ENCODE measurements at places on chromosomes 6 and 20.
A peak's percentile ranks its signal among the peaks of the same experiment; 100 is the strongest.

- DNase-seq = no peak
These were observed 64.1 kb upstream of the RPS6KA2 start for GRCh38 chr6:166691199-166691598.

GRCh38 chr6:88807622-88808021 is 155.8 kb downstream of the RNGTT start:
- no peak for DNase-seq

GRCh38 chr6:100701728-100702127 is 179.4 kb downstream of the ASCC3 start:
- DNase-seq = no peak

GRCh38 chr6:4944325-4944724 is 59.5 kb downstream of the RPP40 start:
- no peak for DNase-seq

DNA sequence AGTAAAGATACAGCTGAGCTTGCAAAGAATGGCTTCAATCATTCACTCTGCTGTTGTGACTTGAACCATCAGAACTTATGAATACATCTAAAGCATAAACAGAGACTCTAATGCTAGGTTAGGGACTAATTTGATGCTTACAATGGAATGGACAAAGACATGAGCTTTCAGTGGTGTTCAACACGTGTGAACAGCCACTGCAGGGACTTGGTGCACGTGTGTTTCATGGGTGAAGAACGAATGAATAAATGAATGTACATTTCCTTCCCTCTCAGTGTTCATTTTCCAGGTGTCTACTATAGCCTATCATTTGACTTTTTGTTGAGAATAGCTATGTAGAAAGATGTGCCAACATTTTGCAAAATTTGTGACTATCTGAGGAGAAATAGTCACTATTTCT is 98.3 kb downstream of the VIP start:
- no peak for DNase-seq

- no peak for DNase-seq
These were observed 641 bp downstream of the SF3B5 start for GRCh38 chr6:144094731-144095133.

GRCh38 chr6:100296810-100297544 is 167.7 kb downstream of the SIM1 start:
- DNase-seq = no peak

DNA sequence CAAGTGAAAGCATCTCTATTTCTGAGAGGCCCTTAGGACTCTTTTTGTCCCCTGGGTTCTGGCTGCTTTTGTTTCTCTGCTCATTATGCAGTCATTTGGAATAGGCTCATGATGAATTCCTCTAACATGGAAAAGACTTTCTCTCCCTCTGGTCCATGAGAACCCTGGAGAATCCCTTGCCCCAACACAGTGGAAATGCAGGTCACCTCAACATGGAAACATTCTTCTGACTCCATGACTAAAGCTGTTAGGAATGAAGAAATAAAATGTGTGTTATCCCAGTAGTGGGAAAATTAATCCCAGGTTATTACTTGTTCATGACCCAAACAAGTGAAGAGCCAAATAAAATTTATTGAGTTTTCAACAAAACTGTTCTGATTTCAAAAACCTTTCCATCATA is 458.6 kb downstream of the EPM2A start:
- DNase-seq = no peak

DNA sequence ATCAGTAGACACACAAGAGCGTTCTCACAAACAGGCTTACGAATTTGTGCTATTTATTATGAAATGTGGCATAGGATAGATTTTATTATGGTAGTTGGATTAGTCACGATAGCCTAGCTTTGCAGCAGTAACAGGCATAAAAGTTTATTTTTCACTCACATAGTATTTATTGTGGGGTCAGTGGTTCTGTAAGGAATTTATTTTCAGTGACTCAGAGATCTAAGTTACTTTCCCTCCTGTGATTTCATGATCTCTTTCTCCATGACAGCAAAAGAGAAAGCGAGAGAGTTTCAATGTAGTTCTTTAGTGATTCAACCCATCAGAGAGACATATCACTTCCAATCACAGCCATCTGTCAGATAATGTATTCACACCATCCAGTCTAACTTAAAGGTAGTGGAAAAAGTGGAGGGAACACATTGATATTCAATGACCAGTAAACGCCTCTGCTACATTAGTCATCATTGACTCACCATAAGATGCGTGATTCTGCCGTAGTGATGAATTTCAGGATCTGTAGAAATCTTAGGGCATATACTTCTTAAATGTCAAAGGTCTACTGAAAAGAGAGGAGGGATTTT is 605.5 kb downstream of the HDGFL1 start:
- no peak for DNase-seq

DNA sequence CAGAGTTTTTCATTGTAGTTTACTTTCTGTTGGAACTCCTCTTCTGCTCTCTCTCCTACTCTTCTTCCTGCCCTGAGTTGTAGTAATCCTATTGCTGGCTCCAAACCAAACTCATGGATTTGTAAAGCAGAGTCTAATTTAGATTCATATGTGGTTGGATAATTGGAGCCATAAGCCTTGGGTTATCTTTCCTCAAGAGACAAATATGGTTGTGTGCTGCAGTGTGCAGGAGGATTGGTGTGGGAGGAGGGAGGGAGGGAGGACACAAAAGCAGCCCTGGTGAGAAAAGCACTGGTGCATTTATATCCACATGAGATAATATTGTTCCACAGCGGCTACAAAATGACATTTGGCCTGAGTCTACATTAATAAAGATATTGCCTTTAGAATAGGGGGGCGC is 4.2 kb downstream of the HLA-G start:
- DNase-seq = no peak

DNA sequence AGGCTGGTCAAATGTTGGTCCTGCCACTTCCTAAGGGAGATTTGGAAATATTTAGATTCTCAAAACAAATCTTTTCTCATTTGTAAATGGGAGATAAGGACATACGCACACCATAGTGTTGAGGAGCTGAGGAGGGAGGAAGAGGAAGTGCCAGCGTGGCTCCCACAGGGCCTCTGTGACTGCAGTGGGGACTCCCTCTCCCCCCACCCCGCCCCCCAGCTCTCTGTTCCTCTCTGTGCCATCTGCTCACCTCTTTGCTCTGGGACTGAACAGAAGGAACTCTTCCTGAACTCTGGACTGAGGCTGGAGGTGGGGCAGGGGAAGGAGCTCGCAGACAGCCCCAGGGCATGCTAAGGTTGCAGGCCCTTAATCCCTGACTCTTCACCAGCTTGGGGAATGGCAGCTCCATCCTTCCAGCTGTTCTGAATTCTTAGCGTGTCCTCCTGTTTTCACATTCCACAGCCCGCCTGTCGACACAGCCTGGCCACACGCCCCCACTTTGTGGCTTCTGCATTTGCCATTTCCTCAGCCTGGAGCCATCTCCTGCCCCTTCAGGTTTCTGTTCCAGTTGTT is 11.4 kb downstream of the DDX27 start:
- DNase-seq = no peak

GRCh38 chr6:47595785-47596184 is 102.6 kb upstream of the ADGRF4 start:
- no peak for DNase-seq

DNA sequence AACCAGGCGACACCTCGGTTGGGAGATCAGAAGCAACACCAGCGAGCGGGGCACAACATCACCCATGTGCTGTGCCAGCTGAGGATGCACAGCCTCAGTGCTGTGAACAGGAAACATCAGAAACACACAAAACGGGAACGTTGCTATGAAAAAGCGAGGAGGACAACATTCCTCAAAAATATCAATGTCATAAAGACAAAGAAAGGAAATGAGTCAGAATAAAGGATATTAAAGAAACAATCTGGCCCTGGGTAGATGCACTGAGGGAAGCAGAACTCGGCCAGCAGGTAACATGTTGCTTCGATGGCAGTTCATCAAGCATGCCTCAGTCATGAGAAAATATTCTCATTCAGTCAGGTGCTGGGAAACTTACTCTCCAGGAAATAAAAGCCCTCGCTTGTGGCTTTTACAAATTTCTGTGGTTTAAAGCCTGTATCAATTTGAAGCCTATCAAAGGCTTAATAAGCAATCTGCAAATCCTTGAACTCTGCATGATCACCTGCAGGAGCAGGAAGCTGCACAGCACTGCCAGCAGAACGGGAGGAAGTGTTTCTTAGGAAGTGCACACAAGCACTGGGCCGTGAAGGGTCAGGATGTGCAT is 77.5 kb downstream of the GINS1 start:
- DNase-seq = no peak

DNA sequence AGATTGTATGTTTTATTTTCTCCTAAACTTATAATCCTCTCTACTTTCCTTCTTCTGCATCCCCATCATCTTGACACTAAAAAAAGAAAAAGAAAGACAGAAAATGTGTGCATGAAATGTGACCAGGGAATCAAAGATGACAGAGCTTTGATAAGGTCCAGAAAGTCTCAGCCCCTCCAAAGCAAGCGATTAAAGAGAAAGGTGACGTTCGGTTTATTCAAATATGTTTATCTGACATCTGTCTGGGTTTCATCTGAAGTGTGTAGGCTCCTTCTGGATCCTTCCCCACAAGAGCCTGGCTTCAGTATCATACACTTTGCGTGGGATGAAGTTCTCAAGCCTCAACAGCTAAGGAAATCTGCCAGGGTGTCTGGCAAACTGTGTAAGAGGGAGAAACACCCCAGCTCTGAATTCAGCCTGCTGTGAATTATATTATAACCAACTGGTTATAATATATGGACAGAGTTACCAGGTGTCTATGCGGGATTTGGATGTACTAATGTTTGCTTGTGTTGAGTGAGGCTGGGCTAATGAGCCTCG is 263.0 kb downstream of the ZNF217 start:
- no peak for DNase-seq

DNA sequence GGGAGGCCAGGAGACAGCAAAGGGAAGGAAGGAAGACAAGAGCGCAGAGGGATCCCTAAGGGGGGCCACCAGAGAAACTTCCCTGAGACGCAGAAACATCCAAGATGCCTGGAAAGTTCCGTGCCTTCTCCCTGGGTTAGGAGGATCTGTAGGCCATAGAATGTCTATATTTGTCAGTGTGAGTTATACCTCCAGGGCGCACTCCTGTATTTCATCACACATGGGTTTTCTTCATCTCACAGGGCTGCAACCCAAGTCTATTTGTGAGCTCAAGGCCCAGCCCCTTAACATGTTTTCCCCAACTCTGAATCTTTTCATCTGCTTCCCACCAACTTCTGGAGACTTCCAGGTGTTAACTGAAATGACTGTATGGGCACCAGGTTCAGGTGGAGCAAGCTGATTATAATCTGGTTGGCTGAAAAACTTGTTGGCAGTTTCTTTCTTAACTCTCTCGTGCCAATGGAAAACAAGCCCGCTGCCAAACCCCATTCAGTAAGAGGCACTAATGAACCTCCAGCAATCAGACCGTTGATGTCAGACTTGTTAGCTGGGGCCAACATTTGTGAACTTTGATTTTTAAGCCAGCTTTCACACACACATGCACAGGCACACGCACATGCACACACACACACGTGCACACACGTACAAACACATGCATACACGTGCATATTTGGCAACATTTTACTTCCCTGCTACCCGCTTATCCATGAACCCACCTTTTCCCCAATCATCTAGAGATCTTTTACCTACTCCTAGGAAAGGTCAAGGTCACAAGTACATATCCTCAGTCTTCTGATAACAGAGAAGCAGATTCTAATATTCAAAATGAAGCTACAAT is 247.5 kb upstream of the GMDS start:
- no peak for DNase-seq

GRCh38 chr6:163319609-163320366 is 94.7 kb upstream of the QKI start:
- no peak for DNase-seq

DNA sequence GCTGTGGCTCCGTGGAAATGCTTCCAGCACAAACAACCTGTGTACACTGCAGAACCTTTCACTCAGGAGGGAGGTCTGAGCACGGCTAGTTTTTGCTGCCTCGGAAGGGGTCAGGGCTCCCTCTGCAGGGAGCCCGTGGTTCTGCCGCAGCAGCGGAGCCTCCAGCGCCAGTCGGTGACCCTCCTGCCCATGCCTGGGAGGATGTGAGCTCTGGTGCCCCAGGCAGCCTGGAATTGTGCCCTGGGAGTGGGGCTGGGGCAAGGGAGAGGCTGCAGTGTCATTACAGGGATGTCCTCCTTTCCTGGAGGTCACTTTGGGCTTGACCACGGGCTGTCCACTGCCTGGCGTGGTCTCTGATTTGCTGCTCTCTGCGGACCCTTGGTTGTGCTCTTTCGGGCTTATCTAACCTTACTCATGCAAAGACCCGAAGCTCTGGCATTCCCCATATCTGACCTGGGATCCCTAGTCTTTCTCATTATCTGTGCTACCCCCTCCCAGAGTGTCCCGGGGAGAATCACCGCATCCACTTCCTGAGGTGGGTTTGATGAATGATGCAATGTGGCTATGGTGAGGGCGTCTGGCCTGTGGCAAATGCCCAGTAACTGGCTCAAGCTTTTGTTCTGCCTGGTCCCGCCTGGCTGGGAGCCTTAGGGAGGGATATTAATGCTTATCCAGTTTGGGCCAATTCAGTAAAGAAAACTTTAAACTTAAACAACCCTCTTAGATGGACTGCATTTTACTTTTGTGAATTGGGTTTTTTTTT is 59.6 kb upstream of the TAGAP start:
- DNase-seq = peak; percentile 69

GRCh38 chr6:106287215-106287614 is 38.3 kb downstream of the ATG5 start:
- DNase-seq = no peak

GRCh38 chr6:128032042-128032441 is 131.2 kb upstream of the THEMIS start:
- DNase-seq = no peak

- DNase-seq = no peak
These were observed 9.9 kb downstream of the SDCBP2 start for GRCh38 chr20:1319051-1319450.

DNA sequence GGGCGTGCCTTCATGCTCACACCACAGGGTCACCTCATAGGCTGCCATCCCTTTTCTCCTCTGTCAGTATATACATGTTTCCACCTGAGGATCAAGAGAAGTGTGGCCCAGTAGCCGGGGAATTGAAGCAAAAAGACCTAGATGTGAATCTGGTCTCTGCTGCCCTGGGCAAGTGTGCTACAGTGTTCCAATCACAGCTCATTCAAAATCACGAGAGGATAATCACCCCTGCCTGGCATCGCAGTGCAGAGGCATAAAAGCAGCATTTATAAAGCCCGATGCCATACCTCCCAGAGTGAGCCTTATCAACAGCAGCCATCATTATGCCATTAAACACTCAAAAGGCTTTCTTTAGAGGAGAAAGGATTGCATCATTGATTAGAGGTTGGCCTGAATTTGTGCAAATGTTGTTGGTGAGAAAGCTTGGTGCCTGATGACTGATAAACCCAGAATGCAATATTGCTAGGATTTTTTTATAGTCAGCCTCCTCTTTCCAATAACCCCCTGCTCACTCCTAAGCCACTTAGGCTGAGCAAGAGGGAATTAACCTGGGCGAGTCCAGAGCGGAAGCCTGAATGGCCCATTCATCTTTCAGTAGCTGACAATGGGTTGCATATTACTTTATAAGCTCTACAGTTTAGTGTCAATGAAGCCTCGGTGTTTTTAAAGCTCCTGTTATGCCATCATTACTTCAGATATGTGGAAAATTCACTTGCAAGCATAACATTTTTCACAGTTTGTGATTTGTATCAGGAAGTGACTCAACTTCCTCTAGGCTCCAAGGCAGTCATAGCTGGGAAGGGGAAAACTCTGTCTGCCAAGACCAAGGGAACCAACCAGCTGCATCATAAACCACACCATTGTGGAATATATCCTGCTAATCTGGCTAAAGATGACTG is 92.5 kb upstream of the NXT1 start:
- no peak for DNase-seq

- DNase-seq = no peak
These were observed 26.4 kb downstream of the GDAP1L1 start for GRCh38 chr20:44273231-44274215.
